Urothelium cell line (cell line): ENCODE measurements at places on chromosomes 1 and 21.

GRCh38 chr1:232992227-232992626, 41.8 kb downstream of the NTPCR start:
- no peak for DNase-seq

- no peak for DNase-seq
Measured at GRCh38 chr1:36323636-36324352, at the start of gene EVA1B. EVA1B (minus strand) TSS chr1:36323645; CDS start chr1:36323037, 608 bp downstream.

DNA sequence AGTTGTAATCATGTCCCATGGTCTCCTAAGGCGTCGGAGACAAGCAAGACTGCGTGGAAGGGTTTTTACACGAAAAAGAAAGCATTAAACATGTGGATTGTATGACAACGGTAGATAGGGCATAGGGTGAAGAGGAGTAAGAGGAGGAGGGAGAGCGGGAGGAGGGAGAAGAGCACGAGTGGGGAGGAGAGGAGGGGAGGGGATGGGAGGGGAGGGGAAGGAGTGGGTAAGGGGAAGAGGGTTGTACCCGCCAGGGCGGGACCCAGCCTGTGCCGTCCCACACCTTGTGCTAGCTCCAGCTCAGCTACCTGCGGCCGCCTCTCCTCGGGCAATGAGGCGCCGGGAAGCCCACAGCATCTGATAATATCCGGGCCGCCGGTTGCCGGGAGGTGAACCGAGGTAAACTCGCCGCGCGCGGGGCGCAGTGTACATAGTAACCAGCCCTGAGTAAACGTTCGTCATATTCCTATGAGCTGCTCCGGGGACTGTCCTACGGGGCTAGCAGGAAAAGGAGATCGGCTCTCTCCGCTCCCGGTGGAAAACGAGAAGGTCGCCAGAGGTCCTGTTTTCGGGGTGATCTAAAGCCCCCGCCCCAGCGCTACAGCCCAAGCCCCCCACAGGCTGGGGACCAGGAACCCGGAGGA, 449 bp upstream of the RCAN3 start:
- DNase-seq: peak; percentile 69

DNA sequence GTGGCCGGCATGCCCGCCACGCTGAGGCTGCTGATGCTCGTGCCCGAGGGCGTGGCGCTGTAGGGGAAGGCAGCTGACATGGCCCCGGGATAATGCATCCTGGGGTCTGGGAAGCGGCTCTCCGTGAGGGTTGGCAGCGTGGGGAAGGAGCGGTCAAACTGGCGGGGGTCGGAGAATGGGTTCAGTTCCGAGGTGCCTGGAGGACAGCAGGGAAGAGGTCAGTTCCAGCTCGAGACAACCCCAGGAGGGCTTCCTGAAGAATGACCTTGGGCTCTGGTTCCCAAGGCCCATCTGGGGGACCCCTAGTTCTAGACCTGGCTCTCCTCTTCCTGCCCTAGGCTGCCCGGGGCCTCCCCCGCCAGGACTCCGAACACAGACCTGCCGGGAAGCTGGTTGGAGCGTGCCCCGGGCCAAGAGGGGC, 27.6 kb downstream of the RUNX3 start:
- no peak for DNase-seq

- no peak for DNase-seq
Measured at GRCh38 chr1:109903376-109903930, 7.2 kb upstream of the CSF1 start.

DNA sequence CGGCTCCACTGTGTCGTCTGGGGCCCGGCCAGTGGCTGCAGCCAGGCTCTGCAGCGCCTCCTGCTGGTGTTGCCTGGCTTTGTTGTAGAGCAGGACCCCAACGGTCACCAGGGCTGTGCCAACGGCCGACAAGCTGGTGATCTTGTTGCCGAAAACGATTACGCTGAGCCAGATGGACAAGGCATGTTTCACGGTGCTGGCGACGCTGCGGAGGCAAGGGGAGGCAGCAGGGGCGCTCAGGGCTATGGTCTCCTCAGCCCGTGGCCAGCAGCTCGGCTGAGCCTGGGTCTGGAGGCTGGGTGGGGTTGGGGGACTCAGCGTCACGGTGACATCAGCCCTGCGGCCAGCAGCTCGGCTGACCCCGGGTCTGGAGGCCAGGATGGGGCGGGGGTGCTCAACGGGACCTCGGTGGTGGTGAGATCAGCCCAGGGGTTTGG, 7.0 kb upstream of the CDK11B start:
- DNase-seq: peak; percentile 12

GRCh38 chr1:246931549-246932365, at the start of gene AHCTF1:
AHCTF1 (minus strand) TSS chr1:246931948; CDS start chr1:246918370, 13,578 bp downstream.
- peak; percentile 97 for DNase-seq
